Kidney capillary endothelial cell (primary cell): ENCODE measurements at places on chromosomes 7 and 10.
A peak's percentile ranks its signal among the peaks of the same experiment; 100 is the strongest.

GRCh38 chr10:1523221-1523620 lies 214.1 kb downstream of the ADARB2 start:
- no peak for DNase-seq

GRCh38 chr10:130354976-130355795 lies 219.0 kb downstream of the GLRX3 start:
- DNase-seq: no peak

GRCh38 chr7:46032942-46033341 lies 111.9 kb upstream of the IGFBP3 start:
- no peak for DNase-seq

DNA sequence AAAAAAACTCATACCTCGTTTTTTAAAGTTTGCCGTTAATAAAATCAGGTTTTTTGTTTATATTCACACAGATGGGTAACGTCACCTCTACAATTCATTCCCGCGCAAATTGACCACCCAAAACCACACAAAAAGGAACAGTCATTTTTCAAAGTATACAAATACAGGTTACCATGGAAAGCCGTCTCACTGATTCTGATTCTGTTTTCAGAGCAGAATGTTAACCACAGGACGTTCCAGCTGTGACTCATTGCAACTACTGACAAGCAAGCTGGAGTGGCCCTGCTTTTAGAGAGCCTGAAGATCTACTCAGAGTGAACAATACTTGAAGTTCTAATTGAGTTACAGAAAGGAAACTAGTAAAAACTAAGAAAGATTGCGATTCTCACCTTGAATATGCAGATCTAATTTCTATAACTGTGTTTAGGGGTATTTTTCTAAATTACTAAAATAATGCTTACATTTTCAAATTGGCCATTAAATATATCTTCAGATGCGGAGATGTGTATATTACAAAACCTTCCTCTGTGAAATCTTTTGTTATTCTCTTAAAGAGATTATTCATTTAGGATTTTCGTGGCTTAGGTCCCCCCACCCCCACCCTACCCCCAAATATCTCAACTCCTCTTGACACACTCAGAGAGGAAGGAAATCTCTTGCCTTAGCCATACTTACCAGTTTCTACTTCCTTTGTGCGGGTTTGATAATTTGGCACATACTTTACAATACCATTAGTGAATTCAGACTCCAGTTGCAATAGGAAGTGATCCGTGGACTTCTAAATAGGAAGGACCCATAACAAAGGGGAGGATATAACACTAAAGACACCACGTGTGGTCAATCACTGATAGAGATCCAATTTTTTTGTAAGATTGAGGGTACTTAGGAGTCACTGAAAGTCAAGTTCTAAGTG lies 106.0 kb downstream of the CUBN start:
- DNase-seq: peak; percentile 96

GRCh38 chr10:8075282-8076260 lies 21.1 kb downstream of the GATA3 start:
- no peak for DNase-seq

- no peak for DNase-seq
Measured at GRCh38 chr7:130366564-130366963, 13.7 kb upstream of the CPA1 start.

DNA sequence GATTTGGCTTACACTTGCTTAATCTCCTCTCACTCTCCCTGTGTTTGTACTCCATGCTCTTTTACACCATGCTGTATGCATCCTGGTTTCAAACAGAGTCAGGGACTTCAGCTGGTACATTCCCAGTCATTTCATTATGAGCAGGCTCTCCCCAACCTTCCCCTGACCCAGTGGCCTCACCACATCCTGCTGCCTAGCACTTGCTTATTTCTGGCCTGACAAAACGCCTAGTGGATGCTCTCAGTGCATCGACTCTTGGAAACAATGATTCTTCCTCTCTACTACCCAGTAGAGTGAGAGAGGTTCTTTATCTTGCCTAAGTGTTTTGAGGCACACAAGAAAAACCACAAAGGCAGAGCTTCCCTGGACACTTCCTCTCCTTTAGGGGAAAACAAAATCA lies 63.4 kb downstream of the CAV1 start:
- DNase-seq: no peak

DNA sequence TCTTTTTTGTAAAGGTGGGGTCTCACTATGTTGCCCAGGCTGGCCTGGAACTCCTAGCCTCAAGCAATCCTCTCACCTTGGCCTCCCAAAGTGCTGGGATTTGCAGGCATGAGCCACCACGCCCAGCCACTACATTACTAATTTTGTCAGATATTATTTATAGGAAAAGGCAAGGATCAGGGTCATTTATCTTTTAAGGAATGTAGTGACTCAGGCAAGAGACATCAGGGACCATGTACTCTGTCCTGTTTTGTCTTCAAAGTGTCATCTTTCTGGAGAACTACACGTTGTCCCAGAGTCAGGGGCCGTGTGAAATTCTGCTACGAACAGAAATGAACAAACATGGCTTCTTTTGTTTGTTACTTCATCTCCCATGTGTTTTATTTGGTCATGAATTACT lies 105.3 kb downstream of the NPTX2 start:
- no peak for DNase-seq

DNA sequence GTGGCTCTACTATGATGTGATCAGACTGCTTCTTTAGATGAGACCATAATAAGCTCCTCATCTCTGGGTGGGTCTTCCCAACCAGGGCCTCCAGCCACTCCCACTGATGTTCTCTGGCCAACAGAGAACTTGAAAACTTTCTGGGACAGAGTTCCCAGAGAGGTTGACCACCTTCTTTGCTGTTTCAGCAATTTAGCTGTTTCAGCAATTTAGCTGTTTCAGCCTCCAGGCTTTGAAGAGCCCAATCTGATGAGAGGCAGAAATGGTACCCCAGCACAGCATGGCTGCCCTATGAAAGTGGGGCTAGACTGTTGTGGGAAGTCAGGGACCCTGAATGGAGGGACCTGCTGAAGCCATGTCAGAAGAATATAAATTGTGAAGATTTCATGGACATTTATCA lies 49.0 kb downstream of the ZNF92 start:
- no peak for DNase-seq
